ENCODE measurements at places on chromosomes 13 and 19.

GRCh38 chr13:53090461-53090860 lies 61.8 kb downstream of the OLFM4 start:
- no peak for DNase-seq

- DNase-seq, result no peak
These were observed 356.6 kb downstream of the EFNB2 start for GRCh38 chr13:106178816-106179215.

- DNase-seq, result no peak
These were observed 372.7 kb downstream of the LIG4 start for GRCh38 chr13:107842562-107843180.

GRCh38 chr13:21022056-21022979 lies 39.1 kb downstream of the LATS2 start:
- no peak for DNase-seq

DNA sequence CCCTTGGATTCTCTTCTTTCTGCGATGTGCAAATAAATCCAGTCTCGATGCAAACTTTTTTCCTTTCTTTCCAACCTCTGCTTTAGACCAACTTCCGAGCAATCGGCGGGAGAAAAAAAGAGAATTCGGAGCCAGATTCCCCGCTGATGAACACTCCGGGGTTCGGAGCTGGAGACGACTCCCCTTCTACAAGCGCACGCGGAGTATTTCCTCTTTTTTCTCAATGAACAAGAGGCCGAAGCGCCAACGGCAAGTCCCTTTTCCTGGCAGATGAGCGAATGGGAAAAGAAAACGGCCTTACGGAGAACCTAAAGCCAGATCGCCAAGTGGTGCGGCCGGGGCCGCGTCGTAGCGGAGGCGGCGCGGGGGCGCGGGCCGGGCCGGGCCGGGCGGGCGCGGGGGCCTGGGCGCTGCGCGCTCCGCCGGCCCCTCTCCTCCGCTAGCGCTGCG lies 250 bp downstream of the SPRY2 start:
- no peak for DNase-seq

DNA sequence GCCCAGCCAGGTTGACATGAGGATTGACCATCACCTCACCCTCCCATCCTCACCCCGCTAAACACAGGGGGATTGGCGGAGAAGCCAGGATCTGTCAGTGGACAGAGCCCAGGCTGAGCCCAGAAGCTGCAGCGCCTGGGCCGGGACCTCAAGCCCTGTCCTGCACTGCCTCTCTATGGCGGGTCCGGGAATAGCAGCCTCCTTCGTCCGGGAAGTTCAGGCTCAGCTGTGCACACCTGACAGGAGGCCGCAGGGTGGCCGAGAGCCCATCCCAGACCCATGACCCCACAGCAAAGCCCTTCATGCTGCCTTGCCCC lies 67.8 kb downstream of the SPACA7 start:
- no peak for DNase-seq

DNA sequence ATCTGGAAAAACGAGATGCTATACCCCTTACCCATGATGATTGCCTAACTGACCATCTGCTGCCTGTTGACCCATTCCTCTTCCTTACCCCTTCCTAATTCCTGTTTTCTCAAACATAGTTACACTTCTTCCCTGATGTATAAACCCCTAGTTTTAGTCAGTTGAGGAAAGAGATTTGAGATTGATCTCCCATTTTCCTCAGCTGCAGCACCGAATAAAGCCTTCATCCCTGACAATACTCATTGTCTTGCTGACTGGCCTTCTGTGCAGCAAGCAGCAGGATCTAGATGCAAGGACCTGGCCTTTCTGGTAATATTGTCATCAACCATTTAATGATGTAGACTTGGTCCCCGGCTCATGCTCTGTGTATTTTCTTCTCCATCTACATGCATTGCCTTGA lies 999 bp upstream of the ZNF264 start:
- no peak for DNase-seq

GRCh38 chr13:26476782-26477142 lies 80.7 kb upstream of the WASF3 start:
- no peak for DNase-seq

GRCh38 chr19:495402-496111 lies 729 bp upstream of the MADCAM1 start:
- peak; percentile 80 for DNase-seq

DNA sequence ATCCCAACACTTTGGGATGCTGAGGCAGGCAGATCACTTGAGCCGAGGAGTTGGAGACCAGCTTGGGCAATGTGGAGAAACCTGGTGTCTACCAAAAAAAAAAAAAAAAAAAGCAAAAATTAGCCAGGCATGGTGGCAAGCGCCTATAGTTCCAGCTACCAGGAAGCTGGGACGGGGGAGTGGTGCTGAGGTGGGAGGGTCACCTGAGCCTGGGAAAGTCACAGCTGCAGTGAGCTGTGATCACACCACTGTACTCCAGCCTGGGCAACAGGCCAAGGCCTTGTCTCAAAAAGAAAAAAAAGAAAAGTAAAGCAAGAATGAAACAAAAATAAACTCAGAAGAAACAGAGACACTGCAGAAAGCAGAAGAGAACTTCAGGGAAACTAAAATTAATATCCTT lies 31.6 kb downstream of the MTRF1 start:
- DNase-seq, result no peak

DNA sequence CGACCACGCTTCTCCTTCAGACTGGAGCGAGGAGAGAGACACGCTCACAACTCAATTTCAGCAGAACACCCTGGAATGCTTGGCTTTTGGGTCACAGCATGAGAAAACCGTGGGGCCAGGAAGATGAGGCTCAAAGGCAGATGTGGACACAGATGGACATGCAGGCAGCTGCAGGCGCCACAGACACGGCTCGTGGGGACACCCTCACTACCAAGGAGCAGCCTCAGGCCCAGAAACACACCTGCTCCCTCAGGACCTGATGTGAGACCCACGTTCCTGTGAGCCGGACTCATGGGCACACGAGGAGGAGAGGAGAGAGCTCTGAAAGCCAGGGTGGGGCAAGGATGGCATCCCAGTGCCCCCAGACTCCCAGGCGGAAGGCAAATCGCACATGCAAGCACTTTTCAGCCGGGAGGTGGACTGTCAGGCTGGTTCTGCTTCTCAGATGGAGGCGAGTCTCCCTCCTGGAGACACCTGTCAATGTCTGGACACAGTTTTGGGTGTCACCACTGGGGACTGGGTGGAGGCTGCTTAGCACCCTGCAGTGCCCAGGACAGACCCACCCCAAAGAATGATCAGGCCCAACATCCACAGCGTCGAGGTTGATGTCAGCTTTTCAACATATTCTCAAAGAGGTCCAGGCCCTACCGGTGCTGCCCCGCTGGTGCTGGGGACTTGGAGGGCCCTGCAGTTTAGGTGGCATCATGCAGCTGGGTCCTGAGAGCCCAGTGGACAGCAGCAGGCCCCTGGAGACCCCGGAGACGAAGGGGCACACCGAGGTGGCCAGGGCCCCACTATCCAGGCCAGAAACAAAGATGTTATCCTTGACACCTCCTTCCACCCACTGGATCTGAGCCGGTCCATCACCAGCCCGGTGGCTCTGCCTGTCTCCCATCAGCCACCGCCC lies 2.3 kb downstream of the ABHD17A start:
- no peak for DNase-seq

DNA sequence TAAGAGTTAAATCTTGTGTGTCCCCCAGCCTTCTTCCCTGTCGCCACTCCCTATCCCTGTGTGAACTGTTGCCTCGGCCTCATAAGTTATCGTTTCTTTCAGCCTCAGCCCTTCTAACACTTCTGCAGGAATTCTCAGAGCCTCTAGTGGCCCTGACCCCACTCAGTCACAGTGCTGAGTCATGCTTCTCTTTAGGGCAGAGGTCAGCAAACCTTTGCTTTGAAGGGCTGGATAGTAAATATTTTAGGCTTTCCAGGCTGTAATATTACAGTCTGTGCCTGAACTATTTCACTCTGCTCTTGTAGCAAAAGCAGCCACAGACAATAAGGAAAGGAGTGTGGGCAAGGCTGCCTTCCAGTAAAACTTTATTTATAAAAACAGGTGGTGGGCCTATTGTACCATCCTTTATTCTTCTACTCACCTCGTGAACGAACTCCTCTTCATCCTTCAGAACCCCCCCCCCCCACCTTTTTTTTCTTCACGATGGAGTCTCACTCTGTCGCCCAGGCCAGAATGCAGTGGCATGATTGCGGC lies 22.1 kb downstream of the MYO9B start:
- no peak for DNase-seq

GRCh38 chr13:50168786-50169185 lies 153.5 kb downstream of the KCNRG start:
- no peak for DNase-seq

DNA sequence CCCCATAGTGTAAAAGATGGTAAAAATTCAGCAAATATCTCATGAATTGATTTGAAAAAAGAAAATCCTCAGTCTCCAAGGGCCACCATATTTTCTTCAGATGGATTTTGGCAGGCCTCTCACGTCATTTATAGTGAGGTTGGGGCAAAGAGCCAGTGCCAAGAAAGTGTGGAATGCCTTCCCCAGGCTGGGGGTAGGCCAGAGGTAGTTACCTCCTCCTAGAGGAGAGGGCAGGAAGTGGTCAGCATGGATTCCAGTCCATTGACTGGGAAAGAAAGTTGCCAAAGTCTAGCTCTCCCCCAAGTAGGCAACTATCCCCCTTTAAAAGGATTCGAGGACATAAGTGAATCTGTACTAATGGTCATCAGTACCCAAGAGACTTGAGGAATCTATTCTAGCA lies 68.4 kb upstream of the KCTD4 start:
- no peak for DNase-seq

DNA sequence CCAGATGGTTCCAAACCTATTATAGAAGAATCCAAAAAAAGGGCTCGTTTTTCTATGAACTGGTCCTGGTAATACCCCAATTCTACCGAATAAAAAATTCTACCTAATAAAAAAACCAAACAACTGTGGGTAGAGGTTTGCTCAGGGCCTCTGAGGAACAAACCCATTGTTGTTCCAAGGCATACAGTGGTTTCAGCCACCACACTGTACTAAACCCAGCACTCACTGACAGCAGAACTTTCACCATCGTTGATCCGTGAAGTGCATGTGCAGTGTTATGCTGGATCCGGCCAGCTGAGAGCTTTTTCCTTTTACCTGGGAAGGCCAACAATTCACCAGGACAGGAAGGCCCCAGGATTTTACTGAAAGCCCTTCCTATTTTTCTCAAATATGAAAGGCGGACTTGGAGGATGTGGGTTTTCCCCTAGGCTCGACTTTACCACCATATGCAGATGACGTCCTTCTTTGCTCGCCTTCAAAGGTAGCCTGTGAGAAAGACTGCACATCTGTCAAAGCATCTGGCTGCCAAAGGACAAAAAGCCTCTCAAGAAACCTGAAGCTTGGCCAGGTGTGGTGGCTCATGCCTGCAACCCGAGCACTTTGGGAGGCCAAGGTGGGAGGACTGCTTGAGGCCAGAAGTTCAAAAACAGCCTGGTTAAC lies 7.2 kb upstream of the PABPC3 start:
- no peak for DNase-seq

DNA sequence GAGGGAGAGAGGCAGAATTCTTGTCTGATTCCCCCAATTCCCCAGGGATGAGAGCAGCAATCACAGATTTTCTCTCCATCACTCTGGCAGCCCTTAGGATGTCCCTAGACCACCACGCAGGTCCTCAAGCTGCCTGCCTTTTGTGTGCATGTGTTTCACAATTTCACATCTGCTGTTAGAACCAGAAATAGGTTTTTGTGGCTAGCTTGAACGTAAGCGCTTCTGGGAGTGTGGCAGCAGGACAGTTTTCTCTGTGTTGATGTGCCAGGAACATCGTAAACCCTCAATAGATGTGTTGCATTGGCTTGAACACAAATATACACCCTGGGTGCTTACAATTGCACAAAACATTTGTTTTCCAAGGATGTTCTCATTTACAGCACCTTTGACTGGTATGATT lies 78.8 kb upstream of the TMTC4 start:
- DNase-seq, result no peak

GRCh38 chr13:104895521-104895920 lies 1639.9 kb downstream of the EFNB2 start:
- DNase-seq, result no peak

DNA sequence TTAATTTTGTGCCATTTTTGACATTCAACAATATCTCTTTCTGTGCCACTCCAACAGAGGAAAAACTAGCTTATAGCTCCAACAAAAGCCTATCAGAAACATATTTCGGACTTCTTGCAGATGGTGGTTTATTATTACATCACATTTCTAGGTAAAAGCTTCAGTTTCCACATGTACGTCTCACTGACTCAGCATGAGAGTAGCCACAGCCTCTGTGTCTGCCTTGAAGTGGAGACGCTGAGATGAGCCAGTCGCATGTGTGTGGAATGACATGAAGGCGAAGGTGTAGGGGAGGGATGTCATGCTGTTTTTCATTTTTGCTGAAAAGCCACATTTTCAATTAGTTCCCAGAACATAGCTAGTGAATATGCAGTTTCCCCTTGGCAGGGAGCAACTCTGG lies 598.6 kb downstream of the EFNB2 start:
- DNase-seq, result no peak

DNA sequence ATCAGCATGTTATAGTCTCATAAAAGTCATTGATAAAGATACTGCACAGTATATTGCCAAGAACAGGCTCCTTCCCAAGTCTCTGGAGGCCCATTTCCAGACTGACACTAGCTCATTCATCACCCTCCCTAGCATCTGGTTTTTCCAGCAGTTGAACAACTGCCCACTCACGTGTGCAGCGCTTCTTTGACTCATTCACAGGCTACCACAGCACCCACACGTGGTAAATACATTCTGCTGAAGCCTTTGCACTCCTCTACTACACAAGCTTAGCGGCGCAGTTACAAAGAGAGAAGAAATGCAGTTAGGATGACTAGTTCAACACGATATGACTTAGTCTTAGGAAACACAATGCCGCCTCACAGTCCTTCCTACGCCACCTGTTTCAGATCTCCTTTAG lies 87.7 kb downstream of the DOCK9 start:
- DNase-seq, result no peak

- no peak for DNase-seq
These were observed at the start of gene ARHGEF7 for GRCh38 chr13:111115061-111115964. ARHGEF7 (plus strand) TSS chr13:111115310; CDS start chr13:111115527, 217 bp downstream.

DNA sequence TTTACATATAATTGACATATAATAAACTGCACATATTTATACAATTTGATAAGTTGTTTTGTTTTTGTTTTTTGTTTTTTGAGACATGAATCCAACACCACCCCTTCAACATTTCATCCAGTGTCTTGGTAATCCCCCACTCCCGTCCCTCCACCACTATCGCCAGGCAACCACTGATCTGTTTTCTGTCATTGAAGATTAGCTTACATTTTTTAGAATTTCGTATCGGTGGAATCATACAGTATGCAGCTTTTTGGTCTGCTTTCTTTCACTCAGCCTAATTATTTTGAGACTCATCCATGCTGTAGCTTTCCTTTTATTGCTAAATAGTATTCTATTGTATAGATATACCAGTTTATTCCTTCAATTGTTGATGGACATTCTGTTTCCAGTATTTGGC lies 94.1 kb upstream of the FRY start:
- no peak for DNase-seq

GRCh38 chr13:74067818-74068217 lies 66.4 kb downstream of the KLF12 start:
- no peak for DNase-seq

GRCh38 chr13:109131698-109132257 lies 502.4 kb downstream of the MYO16 start:
- DNase-seq, result no peak

GRCh38 chr13:71829547-71829946 lies 37.5 kb downstream of the DACH1 start:
- DNase-seq, result no peak
